ENCODE measurements at places on chromosomes 1 and 21.
A peak's percentile ranks its signal among the peaks of the same experiment; 100 is the strongest.

GRCh38 chr1:19385869-19386591 is 73.9 kb downstream of the SLC66A1 start:
- no peak overlapping the region for H3K4me3 ChIP-seq
- H3K27me3 ChIP-seq, result no peaks in the 10 kb centered on the region
- DNase-seq, result no peak
- no peaks in the 10 kb centered on the region for H3K36me3 ChIP-seq

GRCh38 chr1:2156866-2157265 is 37.7 kb downstream of the FAAP20 start:
- no peak overlapping the region for H3K4me3 ChIP-seq
- H3K36me3 ChIP-seq, result no peaks in the 10 kb centered on the region
- DNase-seq, result no peak
- no peaks in the 10 kb centered on the region for H3K4me1 ChIP-seq
- peaks cover 94% of the 10 kb centered on the region for H3K27me3 ChIP-seq

DNA sequence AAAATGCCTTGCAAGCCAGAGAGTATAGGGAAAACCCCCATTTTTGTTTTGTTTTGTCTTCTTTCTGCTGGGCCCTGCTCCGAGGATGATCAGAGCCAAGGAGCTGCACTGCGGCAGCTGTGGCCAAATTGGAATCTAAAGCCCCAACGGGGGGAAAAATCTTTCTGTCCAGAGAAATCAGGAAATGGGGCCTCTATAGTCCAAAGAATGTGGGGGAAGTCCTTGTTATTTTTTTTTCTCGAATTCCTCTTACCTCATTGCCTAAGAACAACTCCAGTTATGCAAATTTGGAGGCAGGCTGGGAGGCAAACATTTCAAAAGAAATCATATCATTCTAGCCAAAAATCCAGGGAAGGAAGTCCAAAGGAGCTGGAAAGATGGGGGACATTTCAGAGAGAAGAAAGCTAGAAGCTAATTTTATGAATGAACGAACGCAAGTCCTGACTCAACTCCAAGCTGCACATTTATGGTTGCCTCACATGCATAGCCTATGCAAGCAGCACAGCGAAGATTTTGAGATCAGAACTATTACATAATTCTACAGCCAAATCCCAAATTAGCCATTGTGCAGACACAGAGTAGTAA is 263.2 kb downstream of the KCTD3 start:
- no peaks in the 10 kb centered on the region for H3K27me3 ChIP-seq
- H3K36me3 ChIP-seq, result no peaks in the 10 kb centered on the region

- H3K27me3 ChIP-seq, result no peaks in the 10 kb centered on the region
- H3K27ac ChIP-seq, result no peak overlapping the region
Measured at GRCh38 chr1:56202186-56202585, 377.2 kb downstream of the PLPP3 start.

GRCh38 chr1:56570924-56571372 is 8.4 kb downstream of the PLPP3 start:
- no peak overlapping the region for H3K4me3 ChIP-seq
- peaks cover 9% of the 10 kb centered on the region for H3K4me1 ChIP-seq
- H3K27me3 ChIP-seq, result no peaks in the 10 kb centered on the region
- no peaks in the 10 kb centered on the region for H3K36me3 ChIP-seq

DNA sequence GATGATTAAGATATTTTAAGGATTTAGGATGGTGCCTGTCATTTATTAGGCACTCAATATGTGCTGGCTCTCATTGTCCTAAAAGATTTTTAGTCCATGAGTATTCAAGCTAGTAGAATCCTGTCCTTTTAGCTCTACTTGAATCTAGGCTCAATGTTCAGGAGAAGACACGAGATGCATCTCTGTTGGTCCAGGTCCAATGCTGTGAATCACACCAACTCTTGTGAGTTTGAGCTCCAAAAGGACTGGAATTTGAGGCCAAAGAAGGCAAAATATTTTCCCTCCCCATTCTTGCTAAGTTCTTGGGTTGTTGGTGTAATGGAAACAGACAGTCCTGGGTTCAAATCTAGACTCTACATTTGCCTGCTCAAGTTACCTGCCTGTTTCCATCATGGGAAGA is 1.4 kb upstream of the PODN start:
- H3K4me1 ChIP-seq, result no peaks in the 10 kb centered on the region
- H3K27ac ChIP-seq, result no peak overlapping the region
- no peak for DNase-seq
- no peaks in the 10 kb centered on the region for H3K36me3 ChIP-seq

GRCh38 chr1:41382480-41383090 is 21.4 kb downstream of the FOXO6 start:
- H3K4me1 ChIP-seq, result no peaks in the 10 kb centered on the region
- no peaks in the 10 kb centered on the region for H3K36me3 ChIP-seq

GRCh38 chr1:29282924-29283803 is 46.8 kb downstream of the PTPRU start:
- no peaks in the 10 kb centered on the region for H3K4me1 ChIP-seq
- DNase-seq, result peak; percentile 30
- no peaks in the 10 kb centered on the region for H3K36me3 ChIP-seq
- peak overlapping the region; percentile 31 for H3K4me3 ChIP-seq
- peaks cover 66% of the 10 kb centered on the region for H3K27me3 ChIP-seq

GRCh38 chr1:207824691-207825408 is 73.0 kb downstream of the CD46 start:
- H3K36me3 ChIP-seq, result no peaks in the 10 kb centered on the region
- H3K4me1 ChIP-seq, result peaks cover 58% of the 10 kb centered on the region
- DNase-seq, result no peak
- H3K4me3 ChIP-seq, result peak overlapping the region; percentile 56
- no peaks in the 10 kb centered on the region for H3K27me3 ChIP-seq
- peak overlapping the region; percentile 91 for H3K27ac ChIP-seq

DNA sequence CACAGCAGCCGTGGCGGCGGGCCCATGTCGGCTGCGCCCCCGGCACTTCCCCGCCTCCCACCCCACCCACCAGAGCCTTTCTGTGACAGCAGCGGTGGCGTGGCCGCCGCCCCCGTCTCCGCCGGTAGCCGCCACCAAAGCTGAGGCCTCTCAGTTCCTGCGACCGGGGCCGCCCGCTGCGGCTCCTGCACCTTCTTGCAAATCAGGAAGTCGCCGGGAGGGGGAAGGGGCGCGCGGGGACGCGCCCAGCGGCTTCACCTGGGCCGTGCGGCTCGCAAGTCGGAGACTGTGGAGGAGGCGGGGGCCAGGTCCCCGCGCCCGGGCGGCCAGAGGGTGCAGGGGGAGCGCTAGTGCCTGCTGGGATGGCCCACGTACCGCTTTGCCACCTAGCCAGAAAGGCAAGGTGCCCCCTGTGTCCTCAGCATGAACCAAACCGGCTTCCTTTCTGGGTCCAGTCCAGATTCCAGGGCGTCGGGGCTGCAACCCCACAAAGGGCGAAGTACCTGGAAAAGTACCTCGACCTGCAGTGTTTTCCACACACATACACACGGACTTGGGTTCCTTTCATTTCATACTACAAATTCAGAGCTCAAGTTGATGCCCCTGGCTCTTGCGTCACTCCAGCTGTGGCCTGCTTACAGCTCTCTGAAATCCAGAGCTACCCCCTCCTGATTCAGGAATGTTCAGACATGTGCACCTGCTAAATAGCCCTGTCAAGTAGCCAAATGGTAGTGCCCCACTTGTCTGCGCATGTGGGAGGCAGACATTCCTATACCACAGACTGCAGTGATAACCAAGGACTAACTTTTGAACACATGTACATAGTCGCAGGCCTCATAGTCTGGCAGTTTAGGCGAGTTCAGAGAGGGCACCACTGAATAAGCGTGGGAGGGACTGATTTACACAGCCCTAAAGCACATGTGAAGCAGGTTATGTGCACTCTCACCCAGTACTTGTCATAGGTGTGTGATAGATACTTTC is at the start of gene DENND1B:
DENND1B (minus strand) TSS at position 199 of the 981 bp plus-strand sequence. CDS start 325 bp downstream, outside the sequence.
- H3K36me3 ChIP-seq, result no peaks in the 10 kb centered on the region
- H3K27me3 ChIP-seq, result no peaks in the 10 kb centered on the region
- DNase-seq, result peak; percentile 96
- peaks cover 47% of the 10 kb centered on the region for H3K4me1 ChIP-seq
- H3K27ac ChIP-seq, result peak within 1 kb of the TSS; percentile 90
- peak within 1 kb of the TSS; percentile 67 for H3K4me3 ChIP-seq

DNA sequence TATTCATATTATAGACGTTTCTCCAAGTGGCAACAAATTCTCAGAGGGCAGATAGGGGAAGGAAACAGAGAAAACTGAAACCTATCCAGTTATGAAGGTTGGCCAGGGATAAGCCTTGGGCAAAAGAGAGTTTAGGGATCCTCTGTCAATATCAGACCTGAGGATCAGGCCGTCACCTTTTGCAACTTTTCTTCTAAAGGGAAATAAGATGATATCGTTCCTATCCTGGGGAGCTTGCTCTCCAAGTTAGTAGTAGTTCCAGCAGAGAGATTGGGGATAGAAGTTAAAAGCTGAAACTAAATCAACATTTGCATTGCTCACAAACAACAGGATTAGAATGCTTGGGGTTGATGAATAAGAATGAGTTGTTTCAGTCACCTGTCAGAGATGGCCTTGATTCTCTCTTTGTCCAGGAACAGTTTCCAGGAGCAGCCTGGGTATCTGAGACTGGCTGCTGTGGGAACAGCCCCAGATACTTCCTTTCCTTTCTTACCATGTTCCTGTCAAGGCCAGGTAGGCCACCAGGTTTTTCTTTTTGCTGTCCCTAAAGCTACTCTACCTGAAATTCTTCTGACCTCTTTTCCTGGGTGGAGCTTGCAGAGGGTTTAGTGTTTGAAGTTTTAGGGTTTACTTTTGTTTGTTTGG is 2.5 kb downstream of the RIIAD1 start:
- no peak for DNase-seq
- H3K27me3 ChIP-seq, result peaks cover 63% of the 10 kb centered on the region
- no peak overlapping the region for H3K27ac ChIP-seq
- H3K4me3 ChIP-seq, result no peak overlapping the region
- peaks cover 7% of the 10 kb centered on the region for H3K4me1 ChIP-seq

DNA sequence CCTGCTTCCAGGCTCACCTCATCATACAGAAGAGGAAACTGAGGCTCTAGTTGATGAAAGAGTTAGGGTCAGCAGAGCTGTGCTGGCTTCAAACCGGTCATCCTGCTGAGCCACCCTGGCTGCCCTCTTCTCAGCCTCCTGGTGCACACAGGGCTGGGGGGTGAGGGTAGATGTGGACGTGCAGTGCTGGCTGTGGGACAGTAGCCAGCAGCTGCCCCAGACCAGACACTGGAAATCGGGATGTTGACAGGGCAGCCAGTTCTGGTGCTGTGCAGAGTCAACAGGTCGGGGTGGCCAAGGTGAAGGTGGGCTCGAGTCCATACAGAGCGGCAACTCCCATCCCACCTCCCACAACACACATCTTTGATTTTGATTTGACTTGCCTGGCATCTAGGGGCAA is 1.5 kb upstream of the CLCNKA start:
- DNase-seq, result no peak
- H3K36me3 ChIP-seq, result no peaks in the 10 kb centered on the region
- H3K27ac ChIP-seq, result no peak overlapping the region
- peaks cover 79% of the 10 kb centered on the region for H3K27me3 ChIP-seq
- H3K4me3 ChIP-seq, result no peak overlapping the region

DNA sequence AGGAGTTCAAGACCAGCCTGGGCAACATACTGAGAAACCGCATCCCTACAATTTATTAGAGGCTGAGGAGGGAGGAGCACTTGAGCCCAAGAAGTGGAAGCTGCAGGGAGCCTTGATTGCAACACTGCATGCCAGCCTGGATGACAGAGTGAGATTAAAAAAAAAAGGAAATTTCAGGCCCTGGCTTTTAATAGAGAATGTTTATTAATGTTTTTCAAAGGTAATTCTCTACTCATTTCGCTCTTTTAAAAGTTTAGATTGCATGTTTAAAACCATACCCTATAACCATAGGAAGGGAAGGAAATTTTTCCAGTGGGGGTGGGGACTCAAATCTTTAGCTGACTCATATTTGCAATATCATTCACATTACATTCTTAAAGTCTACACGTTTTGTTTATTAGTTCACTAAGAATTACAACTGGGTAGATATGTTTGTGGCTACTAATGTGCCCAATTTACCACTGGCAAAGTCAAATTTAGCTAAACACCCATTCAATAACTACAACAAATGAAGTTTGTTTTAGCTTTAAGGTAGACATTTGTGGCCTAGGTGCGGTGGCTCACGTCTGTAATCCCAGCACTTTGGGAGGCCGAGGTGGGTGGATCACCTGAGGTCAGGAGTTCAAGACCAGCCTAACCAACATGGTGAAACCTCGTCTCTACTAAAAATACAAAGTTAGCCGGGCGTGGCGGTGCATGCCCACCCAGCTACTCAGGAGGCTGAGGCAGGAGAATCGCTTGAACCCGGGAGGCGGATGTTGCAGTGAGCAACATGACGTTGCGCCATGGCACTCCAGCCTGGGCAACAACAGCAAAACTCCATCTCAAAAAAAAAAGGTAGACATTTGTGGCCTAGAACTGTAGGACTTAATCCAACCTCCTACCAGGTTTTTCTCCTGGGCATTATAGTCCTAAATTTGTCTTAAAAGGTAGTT is 5.0 kb downstream of the KDM5B start:
- no peak overlapping the region for H3K27ac ChIP-seq
- 0 out of 2 replicates have a peak, but pooled peaks cover 7% of the 10 kb centered on the region for H3K27me3 ChIP-seq
